ENCODE measurements at places on chromosomes 4 and X.

DNA sequence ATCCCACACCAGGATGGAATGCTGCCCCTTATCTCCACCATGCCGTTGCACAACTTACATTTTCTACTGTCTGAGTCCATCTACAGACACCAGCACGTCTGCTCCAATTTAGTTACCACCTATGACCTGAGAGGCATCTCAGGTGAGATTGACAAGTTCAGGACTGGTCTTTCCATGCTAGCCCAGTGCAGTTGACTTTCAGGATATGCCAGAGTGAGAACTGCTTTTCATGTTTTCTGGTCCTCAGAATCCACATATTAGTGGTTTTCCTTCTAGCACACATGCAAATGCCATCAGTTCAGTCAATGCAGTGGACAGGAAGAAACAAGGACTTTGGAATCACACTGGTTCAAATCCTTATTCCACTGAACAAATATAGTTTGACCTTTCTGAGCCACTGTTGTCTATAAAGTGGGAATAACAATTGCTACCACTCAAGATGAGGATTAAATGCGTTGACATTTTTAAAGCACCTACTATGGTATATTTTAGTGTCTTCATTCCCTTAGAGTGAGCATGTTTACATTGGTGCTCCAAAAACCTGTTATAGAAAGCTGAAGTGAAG, 38.1 kb upstream of the ANXA3 start:
- DNase-seq: no peak

DNA sequence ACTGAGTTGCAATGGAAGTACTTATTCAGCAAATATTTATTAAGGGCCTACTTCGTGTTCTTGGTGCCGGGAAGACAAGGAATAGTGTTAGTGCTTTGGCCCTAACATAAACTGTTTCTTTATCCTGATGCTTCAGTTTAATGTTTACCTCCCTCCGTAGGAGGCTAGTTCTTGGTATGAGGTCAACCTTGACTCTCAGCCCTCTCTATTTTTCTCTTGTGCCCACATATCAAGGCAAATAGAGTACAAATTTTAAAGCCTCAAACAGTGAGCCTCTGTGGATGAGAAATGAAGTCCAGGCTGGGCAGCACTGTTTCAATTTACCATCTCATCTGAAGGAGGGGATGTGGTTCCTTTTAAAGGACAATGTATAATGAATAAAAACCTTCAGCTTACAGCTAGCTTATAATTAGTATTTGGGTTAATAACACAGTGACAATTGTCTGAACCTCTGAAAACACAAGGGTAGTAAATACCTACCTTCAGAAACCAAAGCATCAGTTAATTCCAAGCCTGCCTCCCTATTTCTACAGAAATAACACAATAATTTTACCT, 68.5 kb downstream of the SH3RF1 start:
- no peak for DNase-seq

DNA sequence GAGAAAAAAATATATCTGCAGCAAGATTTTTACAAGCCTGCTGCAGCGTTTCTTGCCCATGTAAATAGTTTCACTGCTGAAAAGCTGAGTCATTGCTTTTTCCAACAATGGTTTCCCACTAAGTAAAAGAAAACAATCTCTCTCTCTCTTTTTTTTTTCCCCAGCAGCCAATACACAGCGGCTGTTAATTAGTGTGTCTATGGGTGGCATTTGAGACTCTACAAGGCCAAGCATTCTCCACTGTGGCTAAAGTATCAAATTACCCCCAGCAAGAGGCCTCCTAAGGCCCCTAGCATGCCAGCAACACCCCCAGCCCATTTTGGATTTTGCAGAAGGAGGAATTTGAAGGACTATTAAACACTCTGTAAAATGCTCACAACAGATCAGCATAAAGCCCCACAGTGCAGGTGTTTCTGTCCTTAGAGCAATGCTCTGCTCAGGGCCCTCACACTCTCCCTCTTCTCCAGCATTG, 837.4 kb downstream of the TRIML1 start:
- peak; percentile 59 for DNase-seq

DNA sequence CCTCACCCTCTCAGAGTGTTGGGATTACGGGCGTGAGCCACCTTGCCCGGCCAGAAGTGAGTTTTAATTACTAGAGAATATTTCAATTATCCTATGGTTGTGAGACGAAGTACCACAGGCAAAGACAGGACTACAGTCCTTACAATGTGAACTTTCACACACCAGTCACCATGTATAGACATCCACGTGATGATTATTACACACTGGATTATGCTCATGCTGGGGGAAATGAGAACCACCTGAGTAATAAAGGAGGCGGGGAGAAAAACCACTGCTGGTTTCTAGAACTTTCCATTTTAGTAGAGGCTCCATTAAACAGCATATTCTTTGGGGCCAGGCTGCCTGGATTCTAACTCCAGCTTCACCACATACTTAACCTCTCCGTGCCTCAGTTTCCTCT, 42.5 kb upstream of the TLR2 start:
- no peak for DNase-seq

GRCh38 chrX:153768311-153769157, 4.5 kb downstream of the PLXNB3 start:
- no peak for DNase-seq

GRCh38 chr4:73690051-73690738, 50.2 kb upstream of the CXCL8 start:
- DNase-seq: peak; percentile 56
